ENCODE measurements at places on chromosomes 2 and 18.

- DNase-seq: no peak
These were observed 262.0 kb upstream of the RASGRP3 start for GRCh38 chr2:33214436-33214835.

DNA sequence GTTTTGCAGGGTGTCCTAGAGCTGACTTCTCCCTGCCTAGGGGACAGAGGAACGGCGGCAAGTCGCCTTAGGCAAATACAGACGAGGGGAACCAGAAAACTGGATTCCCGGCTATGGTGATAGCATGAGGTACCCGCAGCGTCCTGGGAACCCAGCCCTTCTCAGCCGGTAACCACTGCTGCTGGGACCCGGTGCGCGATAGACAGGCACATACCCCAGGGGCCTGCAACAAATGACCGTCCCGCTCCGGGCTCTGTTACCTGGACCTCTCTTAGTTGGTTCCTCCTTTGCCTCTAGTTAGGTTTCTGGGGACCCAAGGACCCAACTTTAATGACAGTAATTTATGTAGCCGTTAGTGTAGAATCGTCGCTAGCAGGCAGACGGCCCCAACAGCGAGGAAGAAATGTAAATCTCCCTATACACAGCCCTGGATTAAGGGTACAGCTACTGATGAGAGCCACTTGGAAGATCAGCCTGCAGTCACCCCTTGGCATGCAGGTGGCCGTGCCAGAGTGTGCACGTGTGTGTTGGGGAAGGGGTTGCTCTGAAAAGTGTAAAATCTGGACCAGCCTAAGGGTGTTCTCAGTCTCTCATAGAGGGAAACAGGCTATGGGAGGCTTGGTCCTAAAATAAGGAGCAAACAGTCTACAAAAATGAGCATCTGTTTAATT lies 819 bp upstream of the SERPINE2 start:
- no peak for DNase-seq

GRCh38 chr2:82752396-82752795 lies 1706.7 kb downstream of the SUCLG1 start:
- DNase-seq: no peak

DNA sequence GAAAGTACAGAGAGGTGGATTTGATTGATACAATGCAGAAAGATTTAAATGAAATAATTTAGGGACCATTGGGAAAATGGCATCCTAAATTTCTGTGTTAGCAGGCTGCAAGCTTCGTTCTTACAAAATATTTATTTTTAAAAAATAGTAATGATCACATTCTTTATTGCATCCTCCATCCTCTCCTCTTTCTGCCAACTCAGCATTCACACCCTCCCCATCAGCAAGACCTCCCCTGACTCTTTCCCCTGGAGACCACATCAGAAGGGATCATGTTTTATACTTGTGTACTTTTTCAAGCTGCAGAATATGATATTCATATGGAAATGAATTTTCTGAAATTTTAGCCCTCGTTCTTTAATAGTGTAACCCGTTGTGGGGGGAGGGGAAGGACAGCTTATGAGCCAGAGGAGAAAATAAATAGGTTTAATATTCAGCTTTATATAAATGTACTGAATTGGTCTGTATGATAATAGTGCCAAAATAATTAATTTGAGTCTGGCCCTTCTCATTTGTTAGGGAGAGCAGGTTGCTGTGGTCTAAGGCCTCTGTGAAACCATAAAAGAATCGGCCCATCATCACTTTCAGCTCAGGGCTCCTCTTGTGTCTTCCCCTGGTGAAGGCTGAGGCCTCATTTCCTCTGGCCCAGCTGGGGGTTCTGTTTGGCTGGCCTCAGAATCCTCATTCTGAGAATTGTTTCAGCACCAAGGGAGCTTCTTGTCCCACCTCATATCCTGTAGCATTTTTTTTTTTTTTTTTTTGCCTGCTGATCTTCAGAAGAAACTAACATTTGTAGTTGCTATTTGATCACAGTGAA lies 330.8 kb downstream of the TXNL1 start:
- DNase-seq: no peak

GRCh38 chr2:48886919-48887318 lies 131.4 kb upstream of the LHCGR start:
- DNase-seq: no peak

DNA sequence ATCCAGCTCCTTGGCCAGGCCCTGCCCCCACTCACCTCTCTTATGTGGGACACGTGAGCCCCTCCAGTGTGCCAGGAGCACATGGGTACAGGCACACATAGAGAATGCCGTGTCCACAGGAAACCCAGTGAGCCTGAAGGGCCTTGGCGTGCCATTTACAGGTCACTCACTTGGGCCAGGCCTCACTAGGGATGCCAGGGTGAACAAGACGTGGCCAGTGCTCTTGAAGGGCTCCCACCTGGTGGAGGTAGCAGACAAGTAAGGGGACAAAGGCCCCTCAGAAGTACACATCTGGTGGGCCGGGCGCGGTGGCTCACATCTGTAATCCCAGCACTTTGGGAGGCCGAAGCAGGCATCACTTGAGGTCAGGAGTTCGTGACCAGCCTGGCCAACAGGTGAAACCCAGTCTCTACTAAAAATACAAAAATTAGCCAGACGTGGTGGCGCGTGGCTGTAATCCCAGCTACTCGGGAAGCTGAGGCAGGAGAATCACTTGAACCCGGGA lies 15.1 kb upstream of the C1QL2 start:
- DNase-seq: no peak

DNA sequence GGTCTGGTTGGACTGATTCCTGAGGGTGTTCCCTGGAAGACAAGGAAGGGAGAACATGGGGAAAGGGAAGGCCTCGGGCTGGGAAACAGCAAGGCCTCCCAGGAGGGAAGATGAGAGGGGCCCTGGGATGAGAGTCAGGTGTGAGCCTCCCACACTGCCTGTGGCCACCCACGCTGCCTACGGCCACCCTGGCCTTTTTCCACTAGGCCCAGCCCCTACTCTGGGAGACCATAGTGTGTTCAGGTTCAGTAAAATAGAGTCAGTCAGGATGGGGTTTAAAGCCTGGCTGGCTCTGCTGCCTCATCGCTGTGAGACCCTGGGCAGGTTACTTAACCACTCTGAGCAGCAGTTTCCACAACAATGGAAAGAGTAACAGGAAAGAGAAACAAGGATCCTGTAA lies 47.7 kb upstream of the MAL start:
- no peak for DNase-seq

DNA sequence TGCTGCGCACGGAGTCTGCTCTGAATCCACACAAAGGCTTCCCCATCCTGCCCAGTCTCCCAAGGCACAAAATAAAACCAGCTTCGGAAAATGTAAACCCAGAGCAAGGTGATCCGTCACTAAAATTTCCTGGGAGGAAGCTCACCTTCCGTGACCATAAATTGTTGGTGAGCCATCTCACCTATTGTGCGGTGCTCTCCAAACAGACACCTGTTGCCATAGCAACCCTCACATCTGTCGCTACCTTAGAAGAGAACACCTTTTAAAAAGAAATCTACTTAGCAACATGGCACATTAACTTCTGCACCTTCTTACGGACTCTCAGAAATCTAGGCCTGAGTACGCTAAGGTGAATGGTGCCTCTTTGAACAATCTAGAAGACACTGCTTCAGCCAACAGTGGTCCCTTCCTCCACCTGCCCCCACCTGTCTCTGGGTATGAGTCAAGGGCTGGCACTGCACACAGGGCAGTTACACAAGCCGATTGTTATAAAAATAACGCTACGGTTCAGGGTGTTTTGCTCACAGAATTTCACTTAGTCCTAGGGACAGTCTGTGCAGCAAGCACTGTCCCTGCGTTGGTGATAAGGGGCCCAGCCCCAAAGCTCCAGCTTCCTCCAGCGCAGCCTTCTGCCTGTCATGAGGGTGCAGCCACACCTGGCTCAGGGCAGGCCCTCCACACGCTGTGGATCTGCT lies 114.9 kb upstream of the ID2 start:
- no peak for DNase-seq

GRCh38 chr2:19176977-19177376 lies 181.4 kb downstream of the OSR1 start:
- no peak for DNase-seq

DNA sequence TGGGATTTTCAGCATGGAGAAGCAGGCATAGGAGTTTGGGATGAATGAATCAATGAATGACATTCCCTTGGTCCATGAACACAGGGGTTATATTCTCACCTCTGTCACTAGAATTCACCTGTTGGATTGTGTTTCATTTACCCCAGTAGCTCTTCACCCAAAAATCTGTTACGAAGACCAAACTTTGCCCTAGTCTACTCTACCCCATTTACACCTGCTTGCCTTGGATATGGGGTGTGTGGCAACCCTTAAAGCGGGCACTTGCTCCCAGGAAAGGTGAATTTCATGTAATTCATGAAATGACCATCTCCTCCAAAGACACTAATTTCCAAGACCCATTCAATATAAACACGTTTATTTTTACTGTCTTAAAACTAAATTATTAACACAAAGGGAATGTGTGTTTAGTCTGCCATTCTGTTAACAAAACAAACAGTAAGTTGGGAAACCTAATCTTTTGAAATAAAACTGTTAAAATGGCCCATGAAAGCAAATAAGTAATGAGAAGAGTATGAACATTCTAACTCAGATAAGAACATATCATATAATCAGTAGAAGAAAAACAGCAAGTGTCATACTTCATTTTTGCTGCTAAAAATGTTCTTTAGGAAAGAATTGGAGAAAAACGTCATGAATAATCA lies 268.0 kb downstream of the NAPG start:
- DNase-seq: no peak

DNA sequence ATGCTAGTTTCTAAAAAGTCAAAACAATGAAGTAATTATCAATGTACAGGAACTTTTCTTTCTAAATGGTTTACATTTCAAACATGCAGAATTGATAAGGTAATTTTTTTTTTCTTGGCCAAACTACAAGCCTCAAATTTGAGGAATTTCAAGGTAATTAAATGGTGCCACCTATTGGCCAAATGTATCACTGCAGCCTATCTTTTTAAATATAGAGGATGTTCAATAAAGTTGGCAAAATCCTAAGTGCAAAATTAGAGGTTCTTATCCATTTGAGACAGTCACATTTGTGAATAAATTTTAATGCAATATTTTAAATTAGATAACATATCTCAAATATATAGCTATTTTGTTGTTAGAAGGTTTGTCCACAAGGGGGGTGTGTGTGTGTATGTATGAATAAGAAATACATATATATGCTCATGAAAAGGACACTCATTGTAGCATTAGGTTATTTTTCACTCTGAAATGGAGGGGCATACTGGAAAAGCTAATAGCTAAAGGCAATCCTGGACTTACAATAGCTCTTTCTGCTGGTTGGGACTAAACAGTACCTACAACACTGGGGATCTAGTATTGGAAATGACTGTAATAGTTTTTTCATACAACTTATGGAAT lies 26.2 kb downstream of the MMADHC start:
- no peak for DNase-seq

DNA sequence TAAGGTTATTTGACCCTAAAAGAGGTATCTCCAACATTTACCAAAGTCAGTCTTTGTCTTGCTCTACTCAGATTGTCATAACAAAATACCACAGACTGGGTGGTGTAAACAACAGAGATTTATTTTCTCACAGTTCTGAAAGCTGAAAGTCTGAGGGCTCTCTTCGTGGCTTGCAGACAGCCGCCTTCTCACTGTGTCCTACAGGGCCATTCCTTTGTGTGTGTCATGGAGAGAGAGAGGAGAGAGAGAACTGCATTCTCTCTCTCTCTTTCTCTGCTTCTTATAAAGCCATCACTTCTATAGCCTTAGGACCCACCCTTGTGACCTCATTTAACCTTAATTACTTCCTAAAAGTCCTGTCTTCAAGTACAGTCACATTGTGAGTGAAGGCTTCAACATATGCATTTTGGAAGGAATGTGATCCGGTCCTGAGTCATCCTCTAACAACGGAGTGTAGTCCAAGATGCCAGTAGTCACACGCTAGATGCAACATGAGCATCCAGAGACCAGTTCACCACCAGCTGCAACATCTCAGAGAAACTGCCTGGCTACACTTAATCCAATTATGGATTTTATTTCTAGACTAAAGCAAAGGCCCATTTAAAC lies 130.2 kb downstream of the CD226 start:
- DNase-seq: no peak

DNA sequence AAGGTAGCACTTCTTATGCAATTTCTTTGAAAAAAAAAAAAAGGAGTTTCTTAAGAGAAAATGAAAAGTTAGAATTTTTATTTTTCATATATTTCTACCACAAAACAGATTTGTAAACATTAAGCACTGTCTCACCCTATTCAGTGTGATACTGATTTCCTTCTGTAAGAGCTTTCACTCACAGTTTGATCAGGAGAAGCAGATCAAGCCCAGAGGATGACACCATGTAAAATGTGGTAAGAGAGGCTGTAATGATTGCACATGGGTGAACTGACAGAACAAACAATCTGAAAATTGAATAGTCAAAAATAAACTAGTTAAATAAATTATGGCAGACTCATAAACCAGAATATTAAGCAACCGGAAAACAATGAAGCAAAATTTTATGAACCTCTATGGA lies 54.5 kb downstream of the MEMO1 start:
- no peak for DNase-seq

DNA sequence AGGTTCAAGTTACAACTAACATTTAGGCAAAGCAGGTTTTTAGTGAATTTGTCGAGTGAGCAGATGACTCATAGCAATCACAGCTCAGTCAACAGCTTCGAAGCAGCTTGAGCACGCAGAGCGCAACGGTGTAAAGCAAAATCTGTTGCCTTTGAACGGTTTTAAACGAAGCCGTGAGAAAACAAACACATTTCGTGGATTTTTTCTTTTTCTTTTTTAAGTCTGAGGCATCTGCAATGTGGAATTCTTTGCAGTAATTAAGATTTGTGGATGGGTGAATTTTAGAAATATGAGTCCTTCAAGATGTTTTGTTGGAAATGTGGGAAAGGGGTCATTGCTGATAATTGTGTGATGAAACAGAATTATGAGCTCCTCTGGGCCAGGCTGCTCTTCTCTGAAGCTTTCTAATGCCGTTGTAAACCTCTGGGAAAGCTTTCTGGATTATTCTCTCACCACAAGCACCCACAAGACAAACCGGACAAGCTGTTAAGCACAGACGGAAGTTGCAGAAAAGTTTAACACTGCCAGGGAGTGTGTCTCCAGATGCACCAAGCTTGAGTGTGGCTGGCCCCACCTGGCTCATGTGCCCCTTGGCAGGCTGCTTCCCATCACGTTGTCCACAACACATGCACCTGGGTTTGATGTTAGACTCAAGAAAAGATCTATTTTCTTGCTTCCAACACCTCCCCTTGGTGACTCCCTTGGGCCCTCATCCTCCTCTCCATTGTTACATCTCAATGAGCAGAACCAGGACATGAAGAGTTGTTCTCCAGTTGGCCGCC lies 224.7 kb downstream of the ACKR3 start:
- DNase-seq: no peak
